ENCODE measurements at places on chromosomes 5 and 9. TPM values are rescaled to one million over a fixed set of nuclear protein-coding genes. Genes with fewer than 3 reads are reported as not detected.

PDLIM4 gene
- total RNA-seq = 50.6 TPM

DNA sequence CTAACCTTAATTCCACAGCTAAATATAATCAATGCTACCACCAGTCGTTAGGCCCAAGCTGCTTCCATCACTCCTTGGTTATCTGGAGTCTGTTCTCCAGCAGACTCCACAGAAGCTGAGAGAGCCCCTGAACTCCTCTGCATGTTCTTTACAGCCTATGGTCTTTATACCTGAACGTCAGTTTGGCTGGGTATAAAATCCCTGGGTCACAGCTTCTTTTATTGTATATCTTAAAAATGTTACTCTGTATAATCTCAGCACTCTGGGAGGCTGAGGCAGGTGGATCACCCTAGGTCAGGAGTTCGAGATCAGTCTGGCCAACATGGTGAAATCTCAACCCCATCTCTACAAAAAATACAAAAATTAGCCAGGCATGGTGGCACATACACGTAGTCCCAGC, 23.7 kb upstream of the MRNIP start:
- DNase-seq = no peak

GRCh38 chr5:135242021-135242865, 156.8 kb downstream of the MACROH2A1 start:
- no peak for DNase-seq

- DNase-seq = no peak
Observed at GRCh38 chr5:173108914-173109313, 35.4 kb upstream of the BNIP1 start.

GPR150 gene
- total RNA-seq = not detected

DNA sequence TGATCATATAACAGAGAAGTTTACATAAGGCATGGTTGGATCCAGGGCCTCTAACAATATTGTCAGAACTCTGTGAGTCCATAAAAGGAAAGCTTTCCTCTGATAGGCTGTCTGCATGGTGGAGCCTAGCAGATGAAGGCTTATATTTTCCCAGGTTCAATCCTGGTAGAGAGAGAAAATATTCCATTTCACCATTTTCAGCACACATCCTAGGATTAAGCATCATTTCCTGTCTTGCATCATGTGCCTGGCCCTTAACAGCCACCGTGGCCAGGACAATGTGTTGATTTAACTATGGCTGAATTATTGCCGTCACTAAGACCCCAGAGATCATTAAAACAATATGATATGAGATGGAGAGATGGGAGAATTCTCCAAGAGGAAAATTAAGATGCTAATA, 90.9 kb upstream of the GRIA1 start:
- no peak for DNase-seq

LECT2 gene
- not detected for total RNA-seq

Data from thoracic aorta (tissue), 2 donors.